K562 (cell line): ENCODE measurements at places on chromosomes 4 and X.

DNA sequence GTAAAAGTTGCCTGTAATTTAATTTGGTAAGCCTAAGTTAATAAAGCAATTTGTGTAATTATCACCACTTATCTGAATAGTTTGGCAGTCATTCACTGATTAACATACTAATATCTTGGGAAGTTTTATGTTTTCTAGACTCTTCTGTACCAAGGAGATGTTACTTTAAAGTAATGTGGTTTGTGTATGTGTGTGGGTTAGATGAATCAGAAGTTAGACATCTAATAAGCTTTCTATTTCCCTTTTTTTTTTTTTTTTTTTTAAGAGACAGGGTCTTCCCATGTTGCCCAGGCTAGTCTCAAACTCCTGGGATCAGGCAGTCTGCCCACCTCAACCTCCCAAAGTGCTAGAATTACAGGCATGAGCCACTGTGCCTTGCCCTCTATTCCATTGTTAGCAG is 5.3 kb downstream of the SLAIN2 start:
- DNase-seq: no peak

GRCh38 chrX:121256647-121257046 is 209.2 kb downstream of the GLUD2 start:
- DNase-seq: no peak

DNA sequence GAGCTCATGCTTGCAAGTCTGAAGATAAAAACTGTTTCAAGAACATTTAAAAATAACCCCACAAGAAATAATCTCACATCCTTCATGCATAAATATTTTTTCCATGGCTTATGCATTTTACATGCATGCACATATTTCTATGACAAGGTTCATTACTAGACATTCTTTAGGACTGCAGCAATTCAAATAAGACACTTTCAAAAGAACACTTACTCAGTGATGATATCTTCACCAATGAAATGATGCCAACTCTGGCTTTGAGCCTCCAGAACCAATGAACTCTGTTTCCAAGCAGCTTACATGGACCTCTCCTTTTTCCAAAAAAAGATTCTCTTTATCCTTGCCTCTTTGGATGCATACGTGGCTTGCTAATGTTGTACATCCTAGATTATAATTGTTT is 279.9 kb downstream of the ADAM29 start:
- DNase-seq: no peak

- DNase-seq: no peak
These were observed 160.6 kb upstream of the RPS6KA3 start for GRCh38 chrX:20427173-20427770.

GRCh38 chr4:48670587-48670986 is 109.5 kb downstream of the FRYL start:
- DNase-seq: no peak

- no peak for DNase-seq
These were observed 91.2 kb downstream of the FAM53A start for GRCh38 chr4:1592709-1593417.
